ENCODE measurements at places on chromosomes 6 and 20.

DNA sequence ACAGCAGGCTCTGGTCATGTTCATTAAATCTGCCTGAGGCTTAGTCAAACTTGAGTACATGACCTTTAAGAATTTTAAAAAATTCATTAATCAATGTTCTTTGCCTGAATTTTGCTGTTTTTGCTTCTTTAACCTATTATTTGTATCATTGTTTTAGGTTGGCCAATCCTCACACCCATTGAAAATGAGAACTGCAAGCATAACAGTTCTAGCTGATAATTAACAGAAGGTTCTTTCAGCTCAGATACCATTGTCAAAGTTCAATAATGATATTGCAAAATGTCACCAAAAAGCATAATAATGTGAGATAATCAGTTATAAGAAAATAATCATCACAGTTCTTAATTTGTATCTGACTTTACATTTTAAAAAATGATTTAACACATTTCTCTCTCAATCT is 583.1 kb downstream of the TFAP2A start:
- no peak overlapping the region for H3K4me3 ChIP-seq
- H3K27ac ChIP-seq = no peak overlapping the region
- no peaks in the 10 kb centered on the region for H3K36me3 ChIP-seq
- no peaks in the 10 kb centered on the region for H3K4me1 ChIP-seq
- no peak for DNase-seq

DNA sequence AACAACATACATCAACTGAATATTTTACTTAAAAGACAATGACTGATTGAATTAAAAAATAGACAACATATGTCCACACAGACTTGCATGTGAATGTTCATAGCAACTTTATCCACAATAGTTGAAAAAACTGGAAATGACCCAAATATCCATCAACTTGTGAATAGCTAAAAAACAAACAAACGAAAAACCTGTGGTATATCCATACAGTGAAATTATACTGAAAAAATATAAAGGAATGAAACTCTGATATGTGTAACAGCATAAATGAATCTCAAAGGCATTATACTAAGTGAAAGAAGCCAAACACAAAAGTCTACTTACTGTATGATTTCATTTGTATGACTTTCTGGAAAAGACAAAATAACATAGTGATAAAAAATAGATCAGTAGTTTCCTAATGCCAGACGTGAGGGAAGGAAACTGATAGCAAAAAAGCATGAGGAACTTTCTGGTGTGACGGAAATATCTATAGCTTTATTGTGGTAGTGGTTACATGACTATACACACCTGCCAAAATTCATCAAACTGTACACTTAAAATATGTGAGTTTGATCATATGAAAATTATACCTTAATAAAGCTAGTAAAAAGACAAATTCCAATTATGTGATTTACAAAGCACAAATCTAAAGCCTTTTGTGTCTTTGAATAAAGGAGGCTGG is 123.2 kb downstream of the BACH2 start:
- no peak for DNase-seq
- H3K4me1 ChIP-seq = peaks cover 32% of the 10 kb centered on the region
- no peak overlapping the region for H3K4me3 ChIP-seq
- H3K27me3 ChIP-seq = no peaks in the 10 kb centered on the region

DNA sequence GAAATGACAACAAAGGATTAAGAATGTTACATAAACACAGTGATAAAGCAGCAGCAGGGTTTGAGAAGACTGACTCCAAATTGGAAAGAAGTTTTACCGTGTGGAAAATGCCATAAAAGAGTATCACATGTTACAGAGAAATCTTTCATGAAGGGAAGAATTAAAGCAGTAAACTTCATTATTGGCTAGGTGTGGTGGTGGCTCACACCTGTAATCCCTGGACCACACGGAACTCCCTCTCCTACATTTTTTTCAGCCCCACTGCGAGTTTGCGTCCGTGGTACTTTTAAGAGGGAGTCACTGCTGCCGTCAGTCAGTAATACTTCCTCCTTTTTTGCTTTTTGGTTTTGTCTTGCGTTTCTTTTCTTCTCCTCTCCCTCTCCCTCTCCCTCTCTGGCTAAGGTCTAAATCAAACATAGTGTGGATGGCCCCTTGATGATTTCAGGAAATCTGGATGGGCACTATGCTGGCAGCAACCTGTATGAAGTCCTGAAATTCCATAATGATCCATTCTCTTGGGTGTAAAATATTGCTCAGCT is 112.3 kb downstream of the MAN1A1 start:
- no peaks in the 10 kb centered on the region for H3K27me3 ChIP-seq
- no peak for DNase-seq

DNA sequence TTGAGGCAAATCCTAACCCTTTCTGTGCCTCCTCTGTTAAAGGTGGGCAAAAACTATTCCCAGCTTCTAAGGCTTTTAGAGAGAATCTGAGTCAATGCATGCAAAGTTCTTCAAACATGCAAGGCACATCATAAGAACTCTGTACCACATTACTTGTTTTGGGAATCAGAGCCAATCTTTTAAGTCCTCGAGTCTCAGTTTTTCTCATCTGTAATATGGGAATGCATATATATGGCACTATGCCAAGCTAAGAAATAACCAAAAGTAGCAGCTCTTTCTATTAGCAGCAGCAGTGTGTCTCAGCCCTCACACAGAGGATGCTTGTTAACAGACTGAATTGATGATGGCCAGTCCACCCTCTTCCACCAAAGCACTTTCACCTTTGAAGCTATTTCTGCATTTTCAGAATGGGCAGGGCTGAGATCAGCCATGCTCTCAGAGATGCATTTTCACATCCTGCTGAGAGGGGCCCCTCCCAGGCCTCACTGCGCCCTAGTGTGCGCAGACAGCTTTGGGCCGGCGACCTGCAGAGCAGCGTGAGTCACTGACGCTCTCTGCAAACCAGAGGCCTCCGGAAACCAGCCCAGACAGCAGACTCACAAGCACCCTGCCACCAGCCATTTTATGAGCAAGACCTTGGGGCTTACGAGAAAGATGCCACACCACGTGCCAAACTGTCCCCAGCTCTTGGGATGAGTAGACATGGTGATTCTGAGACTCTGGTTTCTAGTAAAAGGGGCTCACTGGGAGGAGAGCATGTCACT is 138.0 kb downstream of the NFATC2 start:
- H3K4me1 ChIP-seq = peaks cover 97% of the 10 kb centered on the region
- peaks cover 14% of the 10 kb centered on the region for H3K36me3 ChIP-seq
- H3K4me3 ChIP-seq = no peak overlapping the region
- H3K27ac ChIP-seq = peak overlapping the region; percentile 96

DNA sequence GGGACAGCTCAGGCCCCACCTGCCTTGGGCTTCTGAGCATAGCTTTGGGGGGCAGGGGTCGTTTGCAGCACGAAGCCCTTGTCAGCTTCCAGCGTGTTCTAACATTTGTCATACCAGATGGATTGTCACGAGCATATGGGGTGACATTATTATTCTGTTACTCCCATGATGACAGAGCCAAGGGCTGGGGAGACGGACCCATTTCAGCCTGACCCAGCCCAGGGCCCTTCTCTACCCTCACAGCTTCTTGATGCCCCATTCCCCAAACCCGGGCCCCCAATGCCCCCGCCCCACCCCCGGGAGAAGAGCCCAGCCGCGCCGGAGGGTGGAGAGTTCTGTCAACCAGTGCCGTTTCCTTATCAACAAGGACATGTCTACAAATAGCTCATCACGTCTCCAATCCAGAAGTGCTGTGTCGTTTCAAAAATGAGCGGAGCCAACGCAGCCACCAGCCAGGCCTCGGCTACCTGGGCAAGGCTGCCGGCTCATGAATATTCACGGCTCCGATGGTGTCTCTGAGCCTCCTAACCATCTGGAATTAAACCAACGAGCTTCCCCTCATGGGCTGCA is 9.6 kb upstream of the CHRNA4 start:
- H3K4me1 ChIP-seq = no peaks in the 10 kb centered on the region
- no peaks in the 10 kb centered on the region for H3K27me3 ChIP-seq
- H3K27ac ChIP-seq = no peak overlapping the region

DNA sequence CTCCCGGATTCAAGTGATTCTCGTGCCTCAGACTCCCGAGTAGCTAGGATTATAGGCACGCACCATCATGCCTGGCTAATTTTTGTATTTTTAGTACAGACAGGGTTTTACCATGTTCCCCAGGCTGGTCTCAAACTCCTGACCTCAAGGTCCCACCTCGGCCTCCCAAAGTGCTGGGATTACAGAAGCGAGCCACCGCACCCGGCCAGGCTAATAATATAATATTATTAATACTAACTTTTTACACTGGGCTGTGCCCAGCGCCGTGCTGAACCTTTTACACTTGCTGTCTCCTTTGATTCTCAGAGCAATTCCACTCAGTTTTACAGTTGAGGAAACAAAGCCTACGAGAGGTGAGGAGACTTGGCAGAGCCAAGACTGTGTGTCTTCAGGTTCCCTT is 2.3 kb upstream of the TGM3 start:
- no peaks in the 10 kb centered on the region for H3K27me3 ChIP-seq
- H3K4me3 ChIP-seq = no peak overlapping the region
- DNase-seq = no peak
- no peaks in the 10 kb centered on the region for H3K4me1 ChIP-seq
- H3K27ac ChIP-seq = no peak overlapping the region

DNA sequence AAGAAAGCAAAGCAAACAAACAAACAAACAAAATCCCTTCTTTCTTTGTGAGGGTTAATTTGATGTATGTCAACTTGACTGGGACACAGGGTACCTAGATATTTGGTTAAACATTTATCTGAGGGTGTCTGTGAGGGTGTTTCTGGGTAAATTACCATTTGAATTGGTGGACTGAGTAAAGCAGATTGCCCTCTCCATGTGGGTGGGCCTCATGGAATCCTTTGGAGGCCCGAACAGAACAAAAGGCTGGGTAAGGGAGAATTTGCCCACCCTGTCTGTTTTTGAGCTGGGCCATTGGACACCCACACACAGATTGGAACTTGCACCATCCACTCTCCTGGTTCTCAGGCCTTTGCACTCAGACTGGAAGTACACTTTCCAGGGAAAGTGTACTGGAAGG is 628.8 kb upstream of the CITED2 start:
- H3K4me1 ChIP-seq = no peaks in the 10 kb centered on the region
- H3K4me3 ChIP-seq = no peak overlapping the region
- H3K27ac ChIP-seq = no peak overlapping the region
- no peak for DNase-seq
- H3K27me3 ChIP-seq = no peaks in the 10 kb centered on the region

DNA sequence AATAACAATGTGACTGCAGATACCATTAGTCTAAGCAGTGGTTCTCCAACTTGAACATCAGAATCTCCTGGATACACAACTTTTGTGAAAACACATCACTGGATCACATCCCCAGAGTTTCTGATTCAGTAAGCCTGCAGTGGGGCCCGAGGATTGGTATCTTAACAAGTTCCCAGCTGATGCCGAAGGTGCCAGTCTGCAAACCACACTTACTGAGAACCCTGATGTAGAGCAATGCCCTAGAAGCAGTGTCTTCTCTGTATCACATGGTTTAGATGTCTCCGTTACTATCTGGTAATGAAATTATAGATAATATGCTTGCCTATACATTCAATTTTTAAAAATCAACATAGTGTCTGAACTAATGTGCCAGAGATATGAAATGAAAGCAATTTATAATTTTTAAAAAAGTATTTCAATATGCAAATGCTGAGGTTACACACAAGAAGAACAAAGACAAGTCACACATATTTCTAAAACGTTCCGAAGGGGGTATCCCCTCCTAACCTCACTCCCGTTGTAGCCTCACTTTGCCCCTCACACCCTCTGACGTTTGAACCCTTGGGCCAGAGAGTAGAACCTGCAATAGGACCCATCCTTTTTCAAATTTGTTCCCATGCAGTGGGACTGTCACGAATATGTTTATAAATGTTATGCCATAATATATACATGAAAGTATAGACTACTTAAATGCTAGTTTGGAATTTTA is 115.4 kb upstream of the SAMD5 start:
- DNase-seq = no peak
- H3K4me1 ChIP-seq = no peaks in the 10 kb centered on the region
- H3K27me3 ChIP-seq = no peaks in the 10 kb centered on the region
- H3K36me3 ChIP-seq = no peaks in the 10 kb centered on the region

- H3K36me3 ChIP-seq = no peaks in the 10 kb centered on the region
- no peak overlapping the region for H3K27ac ChIP-seq
- H3K4me1 ChIP-seq = no peaks in the 10 kb centered on the region
- H3K4me3 ChIP-seq = no peak overlapping the region
- no peaks in the 10 kb centered on the region for H3K27me3 ChIP-seq
Observed at GRCh38 chr6:150755042-150755441, 110.5 kb upstream of the MTHFD1L start.

DNA sequence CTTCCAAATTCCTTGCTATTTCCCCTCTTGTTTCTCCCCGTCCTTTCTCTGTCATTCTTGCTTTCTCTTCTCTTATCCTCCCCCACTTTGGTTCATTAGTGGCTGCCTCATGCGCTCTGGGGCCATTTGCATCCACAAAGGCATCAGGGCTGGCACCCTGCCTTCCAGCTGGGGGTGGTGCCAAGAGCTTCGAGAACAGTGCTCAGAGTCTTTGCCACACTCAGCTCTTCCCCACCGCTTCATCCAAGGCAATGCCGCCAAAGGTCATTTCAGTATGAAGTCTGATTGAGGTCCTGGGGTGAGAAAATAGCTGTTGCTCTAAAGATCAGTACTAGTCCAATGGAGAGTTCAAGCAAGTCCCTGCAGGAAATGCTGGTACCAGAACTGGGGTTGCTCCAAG is 22.7 kb downstream of the OLIG3 start:
- no peak for DNase-seq
- no peaks in the 10 kb centered on the region for H3K27me3 ChIP-seq
- no peak overlapping the region for H3K4me3 ChIP-seq
- H3K36me3 ChIP-seq = no peaks in the 10 kb centered on the region
- H3K27ac ChIP-seq = no peak overlapping the region
- no peaks in the 10 kb centered on the region for H3K4me1 ChIP-seq

GRCh38 chr6:135909737-135910387 is 58.4 kb downstream of the PDE7B start:
- H3K27me3 ChIP-seq = no peaks in the 10 kb centered on the region
- H3K4me3 ChIP-seq = no peak overlapping the region
- DNase-seq = peak; percentile 57
- no peaks in the 10 kb centered on the region for H3K36me3 ChIP-seq
- H3K27ac ChIP-seq = no peak overlapping the region
- no peaks in the 10 kb centered on the region for H3K4me1 ChIP-seq

DNA sequence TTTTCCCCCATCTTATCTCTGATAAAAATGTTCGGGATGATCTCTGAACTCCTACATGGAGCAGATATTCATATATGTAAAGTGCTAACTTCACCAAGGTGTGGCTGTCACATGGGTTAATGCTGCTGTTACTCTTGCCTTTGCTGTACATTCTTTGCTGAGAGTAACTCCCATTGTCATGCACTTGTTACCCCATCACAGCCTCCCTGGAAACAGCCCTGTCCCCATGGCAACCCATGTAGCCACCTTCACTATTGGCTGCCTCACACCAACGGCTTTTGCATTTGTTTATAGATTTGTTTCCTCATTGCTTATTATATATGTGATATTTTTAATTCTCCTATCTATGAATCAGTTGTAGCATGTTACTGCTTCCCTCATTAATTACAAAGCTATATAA is 17.3 kb upstream of the IBTK start:
- H3K4me3 ChIP-seq = no peak overlapping the region
- no peaks in the 10 kb centered on the region for H3K36me3 ChIP-seq
- no peaks in the 10 kb centered on the region for H3K4me1 ChIP-seq
- no peaks in the 10 kb centered on the region for H3K27me3 ChIP-seq

- H3K27me3 ChIP-seq = no peaks in the 10 kb centered on the region
- no peaks in the 10 kb centered on the region for H3K4me1 ChIP-seq
- no peak overlapping the region for H3K4me3 ChIP-seq
- H3K36me3 ChIP-seq = no peaks in the 10 kb centered on the region
- H3K27ac ChIP-seq = no peak overlapping the region
Observed at GRCh38 chr6:157800420-157801237, 22.4 kb upstream of the SNX9 start.
